ENCODE measurements at places on chromosomes 12 and 14.

DNA sequence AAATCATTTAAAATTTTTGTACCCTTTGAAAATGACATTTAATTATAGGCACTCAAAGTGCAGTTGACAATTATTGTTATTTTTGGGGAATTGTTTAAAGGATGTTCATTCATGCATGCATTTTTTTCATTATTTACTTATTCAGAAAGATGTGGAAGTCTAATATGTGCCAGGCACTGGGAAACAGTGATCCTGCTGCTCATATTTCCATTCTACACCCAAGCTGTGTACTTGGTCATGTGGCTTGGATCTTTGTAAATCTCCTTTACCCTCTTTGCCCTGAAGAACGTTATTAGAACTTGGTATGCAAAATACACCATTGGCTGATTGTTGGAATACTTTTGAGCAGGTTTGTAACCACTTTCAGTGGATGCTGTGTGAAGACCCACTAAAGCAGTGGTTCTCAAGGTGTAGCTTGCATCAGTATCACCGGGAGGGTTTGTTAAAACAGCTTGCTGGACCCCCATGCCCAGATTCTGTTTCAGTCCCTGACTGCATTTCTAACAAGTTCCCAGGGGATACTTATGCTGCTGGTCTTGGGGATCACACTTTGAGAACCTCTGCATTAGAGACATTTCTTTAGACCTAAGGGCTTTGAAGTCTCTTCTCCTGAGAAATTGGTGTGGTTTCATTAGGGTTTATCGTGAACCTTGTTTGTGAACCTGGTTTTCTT, 47.5 kb downstream of the PRKCH start:
- DNase-seq: no peak

DNA sequence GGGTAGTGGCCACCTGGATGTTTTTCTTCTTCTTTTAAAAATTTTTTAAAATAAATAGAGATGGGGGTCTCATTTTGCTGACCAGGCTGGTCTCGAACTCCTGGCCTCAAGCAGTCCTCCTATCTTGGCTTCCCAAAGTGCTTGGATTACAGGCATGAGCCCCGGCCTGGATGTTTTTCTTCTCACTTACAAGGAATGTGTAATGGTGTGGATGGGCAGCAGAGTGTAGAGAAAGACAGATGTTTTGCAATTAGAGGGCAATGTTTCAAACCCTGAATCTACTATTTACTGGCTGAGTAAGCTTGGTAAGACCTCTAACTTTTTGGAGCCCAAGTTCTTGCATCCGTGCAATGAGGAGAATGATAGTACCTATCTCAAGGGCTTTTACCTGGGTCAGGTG, 48.1 kb downstream of the ADCK1 start:
- no peak for DNase-seq

- no peak for DNase-seq
Measured at GRCh38 chr12:62766496-62766895, 168.5 kb downstream of the PPM1H start.

DNA sequence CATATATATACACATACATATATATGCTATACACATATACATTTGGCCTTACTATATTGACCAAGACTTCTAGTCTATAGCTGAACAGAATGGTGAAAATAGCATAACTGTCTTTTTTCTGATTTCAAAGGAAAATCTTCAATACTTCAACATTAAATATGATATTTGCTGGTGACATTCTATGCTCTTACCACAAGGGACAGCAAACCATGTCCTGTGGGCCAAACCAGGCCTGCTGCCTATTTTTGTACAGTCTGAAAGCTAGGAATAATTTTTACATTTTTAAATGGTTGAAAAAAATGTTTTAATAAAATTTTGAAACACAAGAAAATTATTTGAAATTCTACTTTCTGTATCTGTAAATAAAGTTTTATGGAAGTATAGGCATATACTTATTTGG, 63.6 kb downstream of the EML5 start:
- DNase-seq: peak; percentile 9

- peak; percentile 83 for DNase-seq
Measured at GRCh38 chr14:91154851-91155625, 41.2 kb downstream of the DGLUCY start.

GRCh38 chr14:77424862-77425261, 1.5 kb upstream of the NOXRED1 start:
- DNase-seq: no peak

DNA sequence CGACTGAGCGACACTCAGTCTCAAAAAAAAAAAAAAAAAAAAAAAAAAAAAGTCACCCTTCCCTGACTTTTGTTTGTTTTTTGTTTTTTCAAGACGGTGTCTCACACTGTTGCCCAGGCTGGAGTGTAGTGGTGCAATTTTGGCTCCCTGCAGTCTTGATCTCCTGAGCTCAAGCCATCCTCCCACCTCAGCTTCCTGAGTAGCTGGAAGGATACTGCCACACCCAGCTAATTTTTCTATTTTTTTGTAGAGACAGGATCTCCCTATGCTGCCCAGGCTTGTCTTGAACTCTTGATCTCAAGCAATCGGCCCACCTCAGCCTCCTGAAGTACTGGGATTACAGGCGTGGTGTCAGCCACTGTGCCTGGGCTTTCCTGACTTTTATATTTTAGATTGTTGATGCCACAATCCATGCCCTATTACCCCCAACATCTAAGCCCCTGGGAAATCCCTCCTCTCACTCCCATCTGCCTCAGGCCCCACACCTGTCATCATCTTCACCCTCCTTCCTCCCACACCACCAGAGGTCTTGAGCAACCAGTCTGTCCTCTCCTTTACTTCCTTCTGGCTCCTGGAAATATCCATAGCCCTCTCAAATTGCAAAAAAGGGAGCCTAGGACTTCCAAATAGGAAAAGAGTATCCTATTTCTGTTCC, 7.8 kb downstream of the IKZF4 start:
- no peak for DNase-seq

DNA sequence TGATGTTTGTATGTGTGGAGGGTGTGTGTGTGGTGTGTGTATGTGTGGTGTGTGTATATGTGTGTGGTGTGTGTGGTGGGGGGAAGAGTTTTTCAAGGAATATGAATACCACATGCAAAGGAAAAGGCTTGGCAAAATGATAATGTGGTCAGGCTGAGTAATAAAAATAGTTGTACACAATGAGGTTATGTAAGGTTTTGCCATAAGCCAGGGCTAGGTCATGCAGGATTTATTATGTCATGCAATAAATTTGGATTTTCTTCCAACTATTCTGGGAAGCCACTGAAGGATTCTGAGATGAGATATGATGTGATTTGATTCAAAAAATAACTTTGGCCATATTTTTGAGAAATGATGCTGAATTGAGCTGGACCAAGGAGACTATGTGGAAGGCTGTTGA, 1191.6 kb upstream of the SEL1L start:
- DNase-seq: no peak

GRCh38 chr14:103856105-103856504, 8.7 kb upstream of the PPP1R13B start:
- peak; percentile 91 for DNase-seq

DNA sequence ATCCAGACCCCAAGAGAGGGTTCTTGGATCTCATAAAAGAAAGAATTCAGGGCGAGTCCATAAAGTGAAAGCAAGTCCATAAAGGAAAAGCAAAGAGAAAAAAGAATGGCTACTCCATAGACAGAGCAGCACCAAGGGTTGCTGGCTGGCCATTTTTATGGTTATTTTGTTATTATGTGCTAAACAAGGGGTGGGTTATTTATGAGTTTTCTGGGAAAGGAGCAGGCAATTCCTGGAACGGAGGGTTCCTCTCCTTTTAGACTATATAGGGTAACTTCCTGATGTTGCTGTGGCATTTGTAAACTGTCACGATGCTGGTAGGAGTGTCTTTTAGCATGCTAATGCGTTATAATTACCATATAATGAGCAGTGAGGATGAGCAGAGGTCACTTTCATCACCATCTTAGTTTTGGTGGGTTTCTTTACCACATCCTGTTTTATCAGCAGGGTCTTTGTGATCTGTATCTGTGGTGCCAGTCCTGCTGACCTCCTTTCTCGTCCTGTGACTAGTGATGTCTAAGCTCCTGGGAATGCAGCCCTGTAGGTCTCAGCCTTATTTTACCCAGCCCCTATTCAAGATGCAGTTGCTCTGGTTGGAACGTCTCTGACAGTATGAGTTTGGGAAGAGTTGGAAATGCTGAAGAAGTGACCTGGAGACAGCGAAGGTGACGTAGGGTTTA, 100.5 kb downstream of the ZNF664 start:
- DNase-seq: no peak

GRCh38 chr12:97639702-97640101, 177.1 kb downstream of the RMST start:
- DNase-seq: no peak

GRCh38 chr14:69483765-69484443, 624 bp upstream of the PLEKHD1 start:
- DNase-seq: no peak

GRCh38 chr12:15520083-15520482, 197.8 kb downstream of the PTPRO start:
- DNase-seq: no peak

GRCh38 chr12:121799156-121799841, 4.5 kb upstream of the SETD1B start:
- DNase-seq: peak; percentile 60

GRCh38 chr14:68305738-68306137, 486.2 kb downstream of the RAD51B start:
- DNase-seq: no peak

- DNase-seq: no peak
Measured at GRCh38 chr12:50186681-50187080, 19.5 kb upstream of the CERS5 start.

DNA sequence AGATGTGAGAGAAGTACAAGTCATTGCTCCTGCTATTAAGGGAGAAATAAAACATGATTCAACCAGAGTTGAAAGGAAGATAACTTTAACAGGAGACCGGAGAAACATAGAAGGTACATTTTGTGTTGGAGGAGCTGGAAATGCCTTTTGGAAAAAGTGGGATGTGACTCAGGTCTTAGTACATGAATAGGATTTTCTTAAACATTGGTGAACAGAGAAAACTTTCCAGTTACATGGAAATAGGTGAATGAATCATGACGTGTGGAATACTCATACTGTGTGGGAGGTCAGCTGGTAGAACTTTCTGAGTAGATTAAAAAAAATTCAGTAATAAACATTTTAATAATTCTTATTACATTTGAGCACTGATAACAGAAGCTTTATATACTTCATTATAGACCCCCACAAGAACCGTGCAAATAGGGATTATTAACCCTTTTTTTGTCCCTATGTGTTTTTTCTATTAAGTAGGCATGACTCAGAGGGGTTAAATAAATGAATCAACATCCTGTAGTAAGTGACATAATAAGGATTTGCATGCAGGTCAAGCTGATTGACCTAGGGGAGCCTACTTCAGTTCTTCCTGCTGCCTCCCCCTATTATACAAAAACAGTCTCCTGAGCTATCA, 710.5 kb downstream of the NOVA1 start:
- no peak for DNase-seq

DNA sequence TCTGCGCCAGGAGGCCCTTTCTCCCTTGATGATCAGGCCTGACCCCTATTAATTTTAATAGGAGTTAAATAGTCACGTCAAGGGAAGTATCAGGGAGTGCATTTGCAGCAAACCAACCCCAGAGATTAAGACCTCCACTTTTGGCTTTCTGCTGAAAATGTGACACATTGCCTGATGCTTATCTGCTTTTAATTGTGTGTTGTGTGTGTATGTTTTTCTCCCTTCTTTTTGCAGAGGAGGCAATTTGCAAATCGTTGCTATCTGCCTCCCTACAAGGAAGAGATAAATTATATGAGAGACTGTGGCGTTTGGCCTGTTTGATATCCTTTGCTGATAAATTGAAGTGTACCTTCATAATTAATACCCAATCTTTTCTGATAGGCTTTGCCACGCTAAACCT, 822.9 kb downstream of the VRK1 start:
- no peak for DNase-seq

GRCh38 chr12:29039013-29039412, 110.1 kb upstream of the FAR2 start:
- no peak for DNase-seq

DNA sequence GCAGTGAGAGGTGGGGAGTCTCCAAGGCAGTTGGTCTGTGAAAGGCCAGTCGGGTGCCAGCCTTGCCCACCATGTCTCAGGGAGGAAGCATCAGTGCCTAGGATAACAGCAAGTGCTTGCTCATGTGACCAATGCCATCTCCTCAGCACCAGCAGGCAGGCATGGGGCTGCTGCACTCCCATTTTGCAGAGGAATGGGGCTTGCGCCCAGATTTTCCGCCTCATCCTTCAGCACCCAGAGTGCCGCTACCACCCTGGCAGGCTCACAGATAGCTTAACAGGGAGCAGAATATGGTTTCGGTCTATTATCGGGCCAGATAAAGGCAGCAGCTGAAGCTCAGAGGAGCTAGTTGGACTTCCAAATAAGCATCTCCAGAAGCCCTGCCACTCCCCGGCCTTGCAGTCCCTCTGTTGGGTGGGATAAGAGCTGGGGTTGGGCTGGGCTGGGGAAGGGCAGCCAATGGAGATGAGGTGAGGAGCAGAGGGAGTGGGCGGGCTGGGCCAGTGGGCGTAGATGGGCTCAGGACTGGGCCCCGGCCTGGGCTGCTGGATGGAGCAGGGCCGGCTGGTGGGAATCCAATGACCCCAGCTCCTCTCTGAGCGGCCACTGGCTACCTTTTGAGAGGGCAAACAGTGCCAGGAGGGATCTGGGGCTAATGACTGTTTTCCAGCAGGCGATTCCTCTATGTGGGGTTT, 8.4 kb upstream of the KRT80 start:
- no peak for DNase-seq

- peak; percentile 60 for DNase-seq
Measured at GRCh38 chr14:51979088-51979709, 10.1 kb upstream of the RTRAF start.

DNA sequence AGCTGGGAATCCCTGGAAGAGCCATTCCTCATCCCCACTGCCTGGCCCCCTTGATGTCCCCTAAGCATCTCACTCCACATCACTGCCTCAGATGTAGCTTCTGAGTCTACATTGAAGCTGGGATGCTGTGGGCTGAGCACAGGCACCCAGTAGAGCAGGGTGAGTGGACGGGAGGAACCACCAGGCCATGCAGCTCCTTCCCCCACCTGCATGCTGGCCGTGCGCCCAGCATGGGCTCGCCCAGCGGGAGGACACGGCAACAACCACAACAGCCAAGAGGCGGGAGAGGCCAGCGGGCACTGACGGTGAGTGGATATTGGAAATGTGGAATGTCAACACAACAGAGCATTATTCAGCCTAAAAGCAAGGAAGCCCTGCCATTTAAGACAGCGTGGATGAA, 310.9 kb downstream of the ADGRD1 start:
- no peak for DNase-seq

GRCh38 chr14:58354808-58355207, 40.9 kb upstream of the TOMM20L start:
- DNase-seq: no peak

DNA sequence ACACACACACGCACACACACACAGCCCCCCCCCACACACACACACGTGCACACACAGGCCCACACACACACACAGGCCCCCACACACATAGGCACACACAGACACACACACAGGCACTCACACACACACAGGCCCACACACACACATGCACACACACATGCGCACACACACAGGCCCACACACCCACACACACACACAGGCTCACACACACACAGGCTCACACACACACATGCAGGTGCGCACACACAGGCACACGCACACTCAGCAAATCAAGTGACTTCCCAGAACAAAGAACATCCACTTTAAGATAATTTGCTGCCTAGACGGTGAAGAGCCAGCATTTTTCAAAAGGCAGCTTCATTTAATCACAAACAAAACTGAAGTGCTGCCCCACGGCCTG, 78.5 kb upstream of the FBRSL1 start:
- no peak for DNase-seq
